ENCODE measurements at places on chromosomes 1 and 21. TPM values are rescaled to one million over a fixed set of nuclear protein-coding genes. Genes with fewer than 3 reads are reported as not detected.
A peak's percentile ranks its signal among the peaks of the same experiment; 100 is the strongest.

DNA sequence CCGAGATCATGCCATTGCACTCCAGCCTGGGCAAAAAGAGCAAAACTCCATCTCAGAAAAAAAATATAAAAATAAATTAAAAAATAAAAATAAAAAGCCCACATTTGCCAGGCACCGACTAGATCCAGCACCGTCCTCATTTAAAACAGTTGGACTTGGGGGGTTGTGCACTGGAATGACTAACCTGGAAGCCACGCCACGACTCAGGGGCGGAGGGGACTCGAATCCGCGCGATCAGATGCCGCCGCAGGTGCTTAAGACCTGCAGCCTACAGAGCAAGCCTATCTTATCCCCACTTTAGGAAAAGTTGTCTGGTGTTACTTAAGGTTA is 38.5 kb downstream of the ZBTB8OS start:
- H3K27ac ChIP-seq = no peak overlapping the region
- no peaks in the 10 kb centered on the region for H3K27me3 ChIP-seq
- DNase-seq = no peak
- H3K4me3 ChIP-seq = peak overlapping the region; percentile 39

GRCh38 chr1:52955129-52955970 is 28.3 kb downstream of the SCP2 start:
- no peak overlapping the region for H3K4me3 ChIP-seq
- H3K36me3 ChIP-seq = peaks cover 5% of the 10 kb centered on the region
- H3K4me1 ChIP-seq = peaks cover 3% of the 10 kb centered on the region
- H3K27ac ChIP-seq = peak overlapping the region; percentile 61
- peak; percentile 90 for DNase-seq
- no peaks in the 10 kb centered on the region for H3K27me3 ChIP-seq

The CLCNKA gene
- 0.10 TPM for total RNA-seq

GRCh38 chr1:169100208-169100607 is 6.3 kb upstream of the ATP1B1 start:
- H3K36me3 ChIP-seq = no peaks in the 10 kb centered on the region
- H3K4me1 ChIP-seq = peaks cover 23% of the 10 kb centered on the region
- DNase-seq = no peak
- H3K4me3 ChIP-seq = no peak overlapping the region

The FAM163A gene
- 0.55 TPM for total RNA-seq

DNA sequence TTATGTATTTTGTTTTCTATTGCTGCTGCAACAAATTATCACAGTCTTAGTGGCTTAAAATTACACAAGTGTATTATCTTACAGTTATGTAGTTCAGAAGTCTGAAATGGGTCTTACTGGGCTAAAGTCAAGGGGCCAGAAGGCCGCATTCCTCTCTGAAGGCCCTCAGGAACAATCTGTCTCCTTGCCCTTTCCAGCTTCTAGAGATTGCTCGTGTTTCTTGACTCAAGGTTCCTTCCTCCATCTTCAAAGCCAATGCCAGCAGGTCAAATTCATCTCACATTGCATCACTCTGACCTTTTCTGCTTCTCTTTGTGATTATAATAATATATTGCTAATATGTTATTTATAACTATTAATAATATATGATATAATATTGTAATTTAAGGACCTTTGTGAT is 97.1 kb downstream of the DIRAS3 start:
- no peak for DNase-seq
- peaks cover 3% of the 10 kb centered on the region for H3K4me1 ChIP-seq
- no peak overlapping the region for H3K4me3 ChIP-seq
- H3K36me3 ChIP-seq = no peaks in the 10 kb centered on the region
- H3K27me3 ChIP-seq = no peaks in the 10 kb centered on the region

DNA sequence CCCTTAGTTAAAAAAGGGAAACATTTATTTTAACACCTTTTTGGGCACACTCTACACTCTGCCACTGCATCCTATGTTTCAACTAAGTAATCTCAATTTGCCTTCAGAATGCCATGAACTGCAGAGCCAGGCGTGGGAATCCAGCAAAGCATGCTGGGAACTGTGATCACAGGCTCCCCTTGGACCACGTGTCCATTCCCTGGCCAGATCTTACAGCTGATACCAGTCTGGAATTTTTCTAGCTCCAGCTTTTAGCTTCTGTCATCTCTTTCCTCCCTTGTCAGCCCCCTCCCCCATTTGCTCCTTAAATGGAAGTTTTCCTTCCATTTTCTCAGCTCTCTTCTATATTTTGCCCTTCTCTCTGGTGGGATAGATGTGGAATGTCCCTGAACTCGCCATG is 29.4 kb downstream of the RCSD1 start:
- H3K27ac ChIP-seq = no peak overlapping the region
- no peaks in the 10 kb centered on the region for H3K27me3 ChIP-seq
- no peak overlapping the region for H3K4me3 ChIP-seq
- no peak for DNase-seq

The CACHD1 gene
- total RNA-seq = 30.7 TPM

The PTBP2 gene
- total RNA-seq = 50.6 TPM

GRCh38 chr1:1763657-1764621 is 14.3 kb downstream of the NADK start:
- no peaks in the 10 kb centered on the region for H3K27me3 ChIP-seq
- no peak overlapping the region for H3K27ac ChIP-seq
- no peaks in the 10 kb centered on the region for H3K4me1 ChIP-seq
- H3K4me3 ChIP-seq = no peak overlapping the region

DNA sequence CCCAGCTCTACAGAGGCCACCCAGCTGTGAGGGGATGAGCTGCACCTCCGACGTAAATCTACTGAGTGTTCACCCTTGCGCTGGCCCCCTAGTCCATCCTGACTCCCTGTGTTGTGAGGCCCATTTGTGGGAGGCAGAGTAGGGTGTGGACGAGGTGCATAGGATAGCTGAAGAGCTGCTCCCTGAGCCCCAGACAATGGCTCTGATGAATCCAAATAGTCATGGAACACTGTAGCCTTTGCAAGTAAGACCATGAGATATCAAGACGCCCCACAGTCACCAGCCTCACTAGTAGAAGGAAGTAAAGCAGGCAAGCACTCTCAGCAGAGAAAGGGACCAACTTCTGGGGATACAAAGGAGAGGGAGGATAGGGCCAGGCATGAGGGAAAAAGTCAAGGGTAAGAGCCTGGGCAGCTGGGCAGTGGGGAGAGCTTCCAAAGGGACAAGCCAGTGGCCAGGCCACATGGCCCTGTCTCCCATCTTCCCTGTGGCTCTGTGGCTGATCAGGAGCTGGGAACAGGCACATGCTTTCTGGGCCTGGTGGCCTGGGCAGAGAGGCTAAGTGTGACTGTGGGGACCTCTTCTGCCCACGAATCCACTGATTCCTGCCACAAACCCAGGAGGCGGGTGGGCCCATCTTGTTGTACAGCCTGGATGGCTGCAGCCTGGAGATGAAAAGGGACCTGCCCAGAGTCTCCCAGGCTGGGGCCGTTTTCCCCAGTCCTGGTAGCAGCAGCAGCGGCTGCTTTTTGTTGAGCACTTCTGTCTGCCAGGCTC is 55.5 kb upstream of the EPS8L3 start:
- H3K36me3 ChIP-seq = no peaks in the 10 kb centered on the region
- no peaks in the 10 kb centered on the region for H3K27me3 ChIP-seq
- H3K4me3 ChIP-seq = no peak overlapping the region
- no peak overlapping the region for H3K27ac ChIP-seq

DNA sequence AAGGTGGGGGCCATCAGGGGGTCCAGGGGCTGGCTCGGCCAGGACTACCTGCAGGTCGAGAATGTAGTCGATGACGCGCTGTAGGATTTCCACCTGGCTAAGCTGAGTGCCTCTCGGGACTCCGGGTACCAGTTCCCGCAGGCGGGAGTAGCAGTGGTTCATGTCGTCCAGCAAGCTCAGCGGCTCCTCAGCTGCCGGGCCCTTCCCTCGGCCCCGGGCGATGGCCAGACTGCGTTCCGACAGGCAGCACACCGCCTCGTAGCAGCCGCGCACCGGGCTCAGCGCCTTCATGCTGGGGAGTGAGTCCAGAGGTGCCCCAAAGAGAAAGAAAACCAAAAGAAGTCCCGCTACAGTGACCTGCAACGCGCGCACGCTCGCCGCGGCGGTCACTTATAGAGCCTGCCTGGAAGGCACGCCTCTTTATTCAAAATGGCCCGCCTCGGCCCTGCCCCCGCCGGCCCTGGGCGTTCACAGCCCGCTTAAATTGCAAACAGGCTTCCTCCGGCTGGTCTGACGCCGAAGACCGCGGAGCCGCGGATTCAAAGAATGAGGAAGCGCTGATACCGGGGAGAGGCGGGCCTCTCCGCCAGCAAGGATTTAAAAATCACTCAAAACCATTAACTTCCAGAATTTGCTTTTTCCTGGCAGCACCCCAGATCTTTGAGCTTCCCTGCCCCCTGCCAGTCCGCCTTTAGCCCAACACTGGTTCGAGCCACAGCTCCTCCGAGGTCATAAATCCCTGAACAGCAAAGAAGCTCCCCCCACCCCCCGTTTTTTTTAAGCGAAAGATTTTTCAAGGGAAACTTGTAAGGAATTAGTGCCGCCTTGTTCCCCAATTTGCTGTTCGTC is at the start of gene ID3:
TSS of gene ID3 (minus strand) at position 366 of the 849 bp plus-strand sequence. CDS start at position 291, 75 bp downstream.
- H3K4me3 ChIP-seq = peak within 1 kb of the TSS; percentile 92
- peak within 1 kb of the TSS; percentile 97 for H3K27ac ChIP-seq
- peak; percentile 83 for DNase-seq
- peaks cover 67% of the 10 kb centered on the region for H3K4me1 ChIP-seq
- peaks cover 26% of the 10 kb centered on the region for H3K27me3 ChIP-seq
- peaks cover 6% of the 10 kb centered on the region for H3K36me3 ChIP-seq

The TMEM200B gene
- 5.4 TPM for total RNA-seq

DNA sequence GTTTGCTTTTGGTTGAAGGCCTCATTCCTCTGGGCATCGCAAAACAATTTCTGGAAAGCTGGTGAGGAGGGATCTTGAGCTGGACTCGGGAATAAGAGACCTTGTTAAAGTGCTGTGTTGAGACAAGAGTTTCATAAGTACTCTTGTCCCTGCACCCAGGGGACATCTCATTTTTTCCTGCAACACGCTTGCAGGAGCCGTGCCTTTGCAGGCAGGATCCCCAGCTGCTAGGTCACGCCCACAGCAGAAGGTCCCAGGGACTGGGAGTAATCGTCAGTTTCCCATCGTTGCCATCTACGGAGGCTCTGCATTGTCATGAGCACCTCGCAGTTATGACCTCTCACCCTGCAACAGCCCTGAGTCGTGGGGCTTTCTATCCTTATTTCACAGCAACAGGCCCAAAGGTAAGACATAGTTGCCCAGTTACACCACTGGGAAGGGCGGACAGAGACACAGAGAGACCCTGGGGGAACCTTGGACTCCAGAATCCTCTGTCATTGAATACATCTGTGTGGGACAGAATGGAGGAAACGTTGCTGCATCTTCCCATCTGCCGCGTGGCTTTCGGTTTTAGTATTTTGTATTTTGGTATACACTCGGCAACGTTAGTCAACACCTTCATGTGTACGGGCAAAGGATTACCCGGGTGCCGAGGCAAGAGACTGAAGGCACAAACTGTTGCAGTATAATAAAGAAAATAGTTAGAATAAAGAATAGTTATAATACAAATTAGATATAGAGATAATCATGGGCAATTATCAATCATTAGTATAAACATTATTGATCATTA is 60.4 kb upstream of the DMRTB1 start:
- no peak overlapping the region for H3K4me3 ChIP-seq
- H3K27me3 ChIP-seq = no peaks in the 10 kb centered on the region
- no peak overlapping the region for H3K27ac ChIP-seq

DNA sequence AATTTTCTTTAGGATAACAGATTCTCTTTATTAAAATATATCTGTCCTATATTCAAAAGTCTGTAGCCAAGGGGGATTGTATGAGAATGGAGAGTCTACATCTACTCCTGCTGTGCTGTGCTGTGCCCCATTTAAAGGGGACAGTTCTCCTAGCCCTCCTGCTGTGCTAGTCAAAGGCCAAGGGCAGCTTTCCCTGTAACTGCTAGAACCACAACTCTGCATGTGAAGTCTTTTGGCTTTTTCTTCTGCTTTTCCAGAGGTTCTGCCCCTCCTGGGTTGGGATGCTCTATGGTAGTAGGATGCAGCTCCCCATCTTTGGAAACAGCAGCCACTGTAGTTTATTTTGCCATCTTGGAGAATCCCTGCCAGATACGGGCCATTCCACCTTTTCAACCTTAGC is 197.5 kb upstream of the JUN start:
- H3K27me3 ChIP-seq = peaks cover 3% of the 10 kb centered on the region
- no peak overlapping the region for H3K27ac ChIP-seq

DNA sequence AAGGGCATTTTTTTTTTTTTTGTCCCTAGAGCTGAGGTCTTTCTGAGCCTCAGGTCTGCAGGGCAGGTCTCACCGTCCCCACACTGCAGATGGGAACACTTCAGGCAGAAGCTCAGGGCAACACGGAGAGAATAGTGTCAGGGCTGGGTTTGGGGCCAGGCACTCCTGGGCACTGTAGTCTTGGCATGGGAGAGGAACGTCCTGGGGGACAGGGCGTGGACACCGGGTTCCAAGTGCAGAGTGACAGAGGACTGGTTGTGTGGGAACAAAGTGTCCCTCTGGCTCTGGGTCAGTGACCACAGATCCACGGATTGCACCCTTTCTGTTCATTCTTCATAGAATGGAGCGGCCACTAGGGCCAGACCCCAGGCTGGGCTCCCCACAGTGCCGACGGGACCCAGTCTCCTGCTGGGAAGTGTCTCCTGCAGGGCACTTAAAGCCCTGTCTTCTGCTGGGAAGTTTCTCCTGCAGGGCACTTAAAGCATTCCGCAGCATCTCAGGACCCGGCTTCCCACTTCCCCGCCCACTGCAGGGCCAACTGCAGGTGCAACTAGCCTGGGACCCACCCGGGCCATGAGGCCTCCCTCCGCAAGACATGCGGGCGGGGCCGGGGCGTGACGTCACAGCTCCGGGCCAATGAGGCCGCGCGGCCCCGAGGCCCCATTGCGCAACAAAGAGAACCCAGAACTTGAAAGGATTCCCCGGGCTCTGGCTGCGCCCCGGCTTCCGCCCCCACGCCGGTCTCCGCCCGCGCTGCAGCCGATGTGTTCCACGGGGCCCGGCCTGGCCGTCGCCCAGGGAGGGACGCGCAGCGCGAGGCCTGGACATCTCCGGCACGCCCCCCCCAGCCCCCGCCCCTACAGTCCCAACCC is 1.2 kb downstream of the GPR153 start:
- H3K27ac ChIP-seq = no peak overlapping the region
- peak overlapping the region; percentile 46 for H3K4me3 ChIP-seq
- H3K27me3 ChIP-seq = no peaks in the 10 kb centered on the region
- peaks cover 31% of the 10 kb centered on the region for H3K36me3 ChIP-seq
- DNase-seq = peak; percentile 91

DNA sequence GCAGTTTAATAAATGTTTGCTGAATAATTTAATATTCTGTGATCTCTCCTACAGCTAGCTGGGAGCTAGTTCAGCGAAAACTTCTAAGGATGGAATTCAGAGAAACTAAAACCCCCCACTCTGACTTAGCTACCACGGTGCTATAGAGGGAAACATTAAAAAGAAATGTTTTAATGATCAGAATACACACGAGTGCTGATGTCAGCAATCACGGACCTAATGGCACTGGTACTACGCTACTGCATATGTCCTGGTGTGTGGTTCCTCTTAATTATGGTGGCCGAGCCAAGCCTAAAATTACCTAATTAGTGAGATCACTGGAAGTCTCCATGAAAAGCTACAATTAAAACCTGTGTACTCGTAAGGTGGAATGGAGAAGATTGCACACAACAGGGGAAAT is 23.9 kb upstream of the LSM10 start:
- no peaks in the 10 kb centered on the region for H3K27me3 ChIP-seq
- no peaks in the 10 kb centered on the region for H3K4me1 ChIP-seq
- no peak overlapping the region for H3K27ac ChIP-seq
- H3K36me3 ChIP-seq = peaks cover 55% of the 10 kb centered on the region
